Activated T-helper 1 cell treated with anti-CD3 and anti-CD28 coated beads, Interleukin-2, amount 50 U/mL, for 16 hours (primary cell): ENCODE measurements at places on chromosomes 3 and 15.

GRCh38 chr3:72447059-72447946 lies 400.9 kb downstream of the SHQ1 start:
- DNase-seq: peak; percentile 86

GRCh38 chr3:45347315-45348000 lies 40.9 kb upstream of the LARS2 start:
- no peak for DNase-seq

DNA sequence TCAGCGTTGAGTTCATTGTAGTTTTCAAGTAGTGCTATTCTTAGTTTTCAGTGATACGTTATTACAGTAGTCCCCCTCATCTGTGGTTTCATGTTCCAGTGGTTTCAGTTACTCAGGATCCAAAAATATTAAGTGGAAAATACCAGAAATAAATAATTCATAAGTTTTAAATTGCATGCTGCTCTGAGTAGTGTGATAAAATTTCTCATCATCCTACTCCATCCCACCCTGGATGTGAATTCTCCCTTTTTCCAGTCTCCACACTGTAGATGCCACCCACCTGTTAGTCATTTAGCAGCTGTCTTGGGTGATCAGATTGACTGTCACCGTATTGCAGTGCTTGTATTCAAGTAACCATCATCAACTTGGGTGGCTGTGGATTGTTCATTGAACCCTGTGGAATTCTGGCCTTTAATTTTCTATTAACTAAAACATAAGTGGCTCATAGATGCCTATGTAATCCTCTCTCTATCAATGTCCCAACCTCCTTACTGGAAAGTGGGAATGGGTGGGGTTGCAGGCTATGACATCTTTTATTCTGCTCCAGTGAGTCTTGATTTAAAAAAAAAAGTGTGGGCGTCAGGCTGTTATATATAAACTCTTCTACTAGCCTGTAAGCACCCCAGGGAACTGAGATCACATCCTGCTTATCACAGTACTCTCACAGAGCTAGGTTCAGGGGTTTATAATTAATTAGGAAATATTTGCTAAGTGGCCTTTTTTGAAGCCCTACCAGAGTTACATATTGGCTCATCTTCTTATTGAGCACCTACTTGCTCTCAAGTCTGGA lies 97.5 kb downstream of the CFAP20DC start:
- no peak for DNase-seq

DNA sequence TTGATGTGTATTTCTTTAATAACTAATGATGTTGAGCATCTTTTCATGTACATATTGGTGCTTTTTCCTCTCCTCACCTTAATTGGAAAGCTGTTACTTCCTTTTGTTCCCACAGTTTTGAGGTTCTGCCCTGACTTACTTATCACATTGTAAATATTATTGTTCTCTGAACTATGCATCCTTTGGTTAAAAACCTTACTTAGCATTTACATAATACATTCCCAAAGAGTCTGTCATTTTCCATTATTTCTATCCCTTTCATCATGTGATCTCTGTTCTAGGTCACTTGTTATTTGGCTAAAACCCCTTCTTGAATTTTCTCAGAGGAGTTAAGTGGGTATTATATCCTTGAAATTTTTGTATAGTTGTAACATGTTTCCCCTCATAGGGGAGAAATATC lies 33.0 kb downstream of the SLC12A6 start:
- no peak for DNase-seq

DNA sequence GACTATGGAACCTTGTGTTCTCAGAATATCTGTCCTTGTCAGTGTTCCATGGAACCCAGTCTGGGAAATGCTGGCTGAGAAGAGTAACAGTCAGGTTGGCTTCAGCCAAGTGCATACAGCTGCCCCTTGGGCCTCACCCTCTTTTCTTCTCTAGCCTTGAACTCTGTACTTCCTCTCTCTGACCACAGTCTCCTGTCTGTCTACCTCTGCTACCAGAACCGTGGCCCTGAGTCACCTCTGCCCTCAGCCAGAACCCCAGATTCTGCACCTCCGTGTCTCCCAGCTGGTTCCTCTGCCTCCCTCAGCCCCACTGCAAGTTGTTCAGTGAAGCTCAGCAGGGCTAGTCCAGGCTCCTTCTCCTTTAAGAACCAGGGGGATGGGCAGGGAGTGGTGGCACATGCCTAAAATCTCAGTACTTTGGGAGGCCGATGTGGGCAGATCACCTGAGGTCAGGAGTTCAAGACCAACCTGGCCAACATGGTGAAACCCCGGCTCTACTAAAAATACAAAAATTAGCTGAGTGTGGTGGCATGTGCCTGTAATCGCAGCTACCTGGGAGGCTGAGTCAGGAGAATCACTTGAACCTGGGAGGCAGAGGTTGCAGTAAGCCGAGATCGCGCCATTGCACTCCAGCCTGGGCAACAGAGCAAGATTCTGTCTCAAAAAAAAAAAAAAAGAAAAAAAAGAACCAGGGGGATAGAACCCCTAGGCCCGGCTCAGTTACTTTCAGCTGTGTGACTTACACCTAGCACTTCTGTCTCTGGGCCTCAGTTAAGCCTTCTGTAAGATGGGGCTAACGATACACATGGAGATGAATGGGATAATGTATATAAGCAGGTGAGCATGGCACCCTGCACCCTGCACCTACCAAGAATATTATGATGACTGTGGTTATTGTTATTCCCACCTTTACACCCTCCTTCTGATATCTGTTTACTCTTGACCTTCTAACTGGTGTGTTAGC lies 24.3 kb upstream of the TATDN2 start:
- peak; percentile 27 for DNase-seq

DNA sequence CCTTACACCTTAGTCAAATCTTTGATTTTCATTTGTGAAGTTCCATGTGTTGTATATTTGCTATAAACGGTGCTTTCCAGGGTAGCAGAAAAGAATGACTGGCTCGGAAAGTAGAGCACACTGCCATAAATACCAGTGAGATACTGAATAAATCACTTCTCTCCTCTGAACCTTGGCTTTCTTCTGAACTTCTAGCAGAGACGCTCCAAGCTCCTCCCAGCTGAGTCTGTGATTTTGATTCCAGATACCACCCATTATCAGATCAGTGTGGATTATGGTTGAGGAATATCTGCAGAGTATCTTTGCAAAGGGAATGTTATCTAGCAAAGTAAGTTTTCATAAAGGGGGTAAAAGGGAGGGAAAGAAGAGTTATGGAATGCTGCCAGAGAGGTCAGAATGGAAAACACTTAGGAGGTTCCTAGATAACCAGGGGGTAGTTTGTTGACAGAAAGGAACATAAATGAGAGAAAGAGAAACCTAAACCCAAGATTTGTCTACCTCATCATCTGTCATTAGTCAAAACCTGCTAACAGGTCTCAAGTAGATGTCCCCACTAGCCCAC lies 98.5 kb upstream of the PSMD6 start:
- no peak for DNase-seq

DNA sequence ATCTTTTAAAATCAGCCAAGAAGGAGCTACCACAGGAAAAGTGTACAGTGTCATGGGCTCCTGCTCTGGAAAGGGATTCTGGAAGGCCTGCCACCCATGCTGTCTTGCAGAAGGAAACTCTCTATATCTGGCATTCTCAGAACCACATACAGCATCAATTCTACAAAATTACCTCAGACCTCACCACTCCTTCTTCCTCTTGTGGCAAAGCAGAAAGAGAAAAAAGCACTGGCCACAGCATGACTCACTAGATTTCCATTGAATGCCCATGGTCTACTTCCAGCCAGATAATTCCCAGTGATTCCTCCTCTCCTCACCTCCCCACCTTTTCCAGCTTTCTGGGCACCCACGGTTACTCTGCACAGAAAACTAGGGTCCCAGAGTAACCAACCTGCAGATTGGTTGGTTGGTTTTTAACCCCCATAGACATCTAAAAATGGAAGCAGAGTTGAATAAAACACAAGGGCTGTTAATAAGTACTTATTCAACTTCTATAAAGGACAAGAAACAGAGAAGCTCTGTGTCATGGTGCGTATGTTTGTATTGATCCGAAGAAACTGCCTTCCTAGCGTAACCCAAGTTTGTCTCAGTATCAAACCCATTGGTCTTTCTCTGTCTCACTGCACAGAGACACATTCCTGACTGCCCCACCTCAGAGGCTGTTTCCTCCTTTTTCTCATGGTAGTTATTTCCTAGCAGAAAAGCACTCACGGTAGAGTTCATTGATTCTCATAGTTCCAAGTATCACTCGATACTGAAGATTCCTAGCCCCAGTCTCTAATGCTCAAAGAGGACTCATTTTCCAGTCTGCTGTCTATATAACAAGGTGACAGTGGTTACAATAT lies 67.7 kb downstream of the LDHAL6B start:
- no peak for DNase-seq

DNA sequence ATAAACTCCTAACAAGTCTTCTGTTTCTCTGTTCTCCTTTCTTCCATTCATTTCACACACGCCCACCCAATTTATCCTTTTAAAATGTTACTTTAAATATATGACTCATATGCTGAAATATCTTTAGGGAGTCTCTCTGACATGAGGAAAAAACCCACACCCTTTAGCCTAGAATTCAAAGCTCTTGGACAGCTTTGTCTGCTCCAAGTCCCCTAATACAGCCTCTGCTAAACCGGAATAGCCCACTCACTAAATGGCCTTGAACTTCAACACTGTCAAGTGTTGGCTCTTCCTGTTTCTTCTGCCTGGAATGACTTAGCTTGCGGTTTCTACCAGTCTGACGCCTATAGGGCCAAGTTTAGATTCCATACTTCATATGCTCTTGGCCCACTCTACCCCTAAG lies 3.3 kb upstream of the CD96 start:
- DNase-seq: no peak

- DNase-seq: no peak
Measured at GRCh38 chr3:138842483-138843188, 7.9 kb upstream of the PIK3CB start.

DNA sequence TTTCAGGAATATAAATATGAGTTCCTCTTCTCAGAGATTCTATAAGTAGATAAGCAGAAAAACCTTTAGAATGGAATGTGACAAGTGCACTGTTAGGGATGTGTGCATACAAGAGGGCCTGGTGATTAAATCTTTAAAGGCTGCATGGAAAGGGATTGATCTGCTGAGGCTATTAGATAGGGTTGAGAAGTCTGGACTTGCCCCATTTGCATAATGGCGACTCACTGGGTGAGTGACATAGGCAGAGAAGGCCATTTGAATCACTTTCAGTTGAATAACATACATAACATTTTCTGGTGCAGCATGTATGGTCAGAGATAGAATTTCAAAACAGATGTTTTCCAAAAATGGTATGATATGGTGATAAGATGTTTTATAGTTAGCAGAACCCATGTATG lies 156.9 kb downstream of the ZNF621 start:
- no peak for DNase-seq

- no peak for DNase-seq
Measured at GRCh38 chr3:43238801-43239200, 47.5 kb upstream of the SNRK start.
